ENCODE measurements at places on chromosomes 4 and X.

DNA sequence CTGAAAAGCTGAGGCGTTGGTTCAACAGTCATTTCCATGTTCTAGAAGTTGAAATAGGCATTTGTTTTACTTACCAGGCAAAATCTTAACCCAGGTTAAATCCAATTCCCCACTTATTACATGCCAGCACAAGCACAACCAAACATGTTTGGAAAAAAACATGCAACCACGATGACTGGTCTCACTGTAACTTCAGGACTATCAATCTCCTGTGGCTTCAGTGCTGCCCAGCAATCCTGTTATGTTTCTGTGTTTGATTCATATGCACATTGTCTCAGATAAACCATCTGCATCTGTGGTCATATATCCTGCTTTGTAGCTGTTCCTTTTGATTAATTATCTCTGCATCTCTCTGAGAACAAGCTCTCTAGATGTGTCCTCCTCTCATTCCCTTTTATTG lies 28.3 kb downstream of the PRDM8 start:
- DNase-seq: no peak

DNA sequence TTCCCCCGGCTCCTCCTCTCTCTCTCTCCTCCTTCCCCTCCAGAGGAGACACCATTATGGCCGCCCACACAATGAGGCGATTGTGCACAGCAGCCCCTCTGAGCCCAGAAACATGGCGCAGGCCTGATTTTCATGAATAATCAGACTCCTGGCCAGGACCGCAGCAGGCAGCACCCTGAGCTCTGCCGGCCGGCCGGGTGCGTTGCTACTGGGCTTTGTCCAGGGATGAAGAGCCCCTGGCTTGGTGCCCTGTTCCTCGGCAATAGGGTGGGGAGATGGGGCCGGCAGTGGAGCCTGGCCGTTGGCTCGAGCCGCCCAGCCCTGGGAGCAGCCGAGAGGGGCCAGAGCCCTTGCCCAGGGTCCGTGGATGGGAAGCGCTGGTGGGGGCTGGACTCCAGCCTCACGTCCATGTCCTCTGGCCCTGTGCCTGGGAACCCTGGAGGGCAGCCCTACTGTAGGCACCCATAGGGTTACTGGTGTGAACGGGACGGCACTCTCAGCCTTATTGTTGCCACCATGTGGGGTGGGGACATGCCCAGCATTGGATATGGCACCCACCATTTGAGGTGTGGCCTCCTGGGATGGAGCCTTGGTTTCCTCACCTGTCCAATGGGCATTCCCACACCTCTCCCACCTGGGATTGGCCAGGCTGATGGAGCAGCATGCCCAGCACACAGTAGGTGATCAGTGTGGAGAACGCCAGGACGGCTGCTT lies 103.0 kb downstream of the SORCS2 start:
- no peak for DNase-seq

DNA sequence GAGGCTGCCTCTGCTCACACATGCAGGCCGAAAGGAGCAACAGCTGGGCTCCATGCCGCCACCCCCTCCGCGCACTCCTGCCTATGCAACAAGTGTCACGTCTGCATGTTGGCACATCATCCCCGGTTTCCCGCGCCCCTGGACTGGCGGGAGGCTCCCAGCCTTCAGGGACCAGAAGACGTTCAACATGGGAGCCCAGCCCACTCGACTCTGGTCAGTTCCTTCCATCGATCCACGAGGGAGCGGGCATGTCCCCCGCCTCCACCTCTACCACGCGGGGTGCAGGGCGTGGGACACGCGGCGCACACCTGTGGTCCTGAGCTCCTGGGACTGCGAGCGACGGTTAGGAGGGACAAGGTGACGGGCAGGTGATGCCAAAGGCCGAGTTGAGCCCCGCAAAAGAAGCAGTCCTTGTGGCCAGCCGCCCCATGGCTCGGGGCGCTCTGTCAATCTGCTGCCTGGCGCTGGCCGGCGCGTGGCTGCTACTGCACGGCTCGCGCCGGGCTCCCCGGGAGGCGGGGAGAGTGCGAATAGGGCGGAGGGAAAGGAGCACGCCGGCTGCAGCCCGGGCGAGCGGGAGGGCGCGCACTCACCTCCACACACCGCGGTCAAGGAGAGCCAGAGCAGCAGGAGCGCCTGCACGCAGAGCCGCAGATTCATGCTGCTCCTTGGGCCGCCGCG lies 645 bp downstream of the APLN start:
- DNase-seq: peak; percentile 20

GRCh38 chr4:74453037-74453635 lies 8.2 kb downstream of the AREG start:
- no peak for DNase-seq
